ENCODE measurements at places on chromosomes 16 and 17. TPM values are rescaled to one million over a fixed set of nuclear protein-coding genes. Genes with fewer than 3 reads are reported as not detected.

GRCh38 chr16:15996432-15997109, 47.2 kb downstream of the ABCC1 start:
- no peak overlapping the region for H3K4me3 ChIP-seq
- no peaks in the 10 kb centered on the region for H3K36me3 ChIP-seq
- peaks cover 11% of the 10 kb centered on the region for H3K4me1 ChIP-seq

DNA sequence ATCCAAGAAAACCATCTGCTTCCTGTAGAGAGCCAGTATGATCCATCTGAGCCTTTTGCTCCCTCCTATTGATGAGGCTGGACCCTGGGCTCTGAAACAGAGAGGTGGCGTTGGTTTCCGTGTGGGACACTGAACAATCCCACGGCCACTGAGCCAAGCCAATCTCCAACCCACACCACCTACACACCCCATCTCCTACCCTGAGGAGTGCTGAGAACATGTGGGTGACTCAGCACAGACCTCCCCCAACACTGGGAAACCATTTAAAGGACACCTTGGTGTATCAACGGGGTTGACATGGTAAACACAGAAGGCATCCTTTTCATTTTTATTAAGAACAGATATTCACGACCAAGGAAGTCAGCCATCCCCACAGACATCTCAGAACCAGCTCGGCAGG, 332.1 kb downstream of the SLC39A11 start:
- H3K36me3 ChIP-seq = no peaks in the 10 kb centered on the region
- H3K27ac ChIP-seq = no peak overlapping the region
- H3K27me3 ChIP-seq = no peaks in the 10 kb centered on the region
- no peak overlapping the region for H3K4me3 ChIP-seq

GRCh38 chr17:17755715-17756114, 74.5 kb downstream of the RAI1 start:
- H3K4me3 ChIP-seq = no peak overlapping the region
- no peaks in the 10 kb centered on the region for H3K36me3 ChIP-seq
- no peak overlapping the region for H3K27ac ChIP-seq
- no peaks in the 10 kb centered on the region for H3K27me3 ChIP-seq
- H3K4me1 ChIP-seq = peaks cover 63% of the 10 kb centered on the region

DNA sequence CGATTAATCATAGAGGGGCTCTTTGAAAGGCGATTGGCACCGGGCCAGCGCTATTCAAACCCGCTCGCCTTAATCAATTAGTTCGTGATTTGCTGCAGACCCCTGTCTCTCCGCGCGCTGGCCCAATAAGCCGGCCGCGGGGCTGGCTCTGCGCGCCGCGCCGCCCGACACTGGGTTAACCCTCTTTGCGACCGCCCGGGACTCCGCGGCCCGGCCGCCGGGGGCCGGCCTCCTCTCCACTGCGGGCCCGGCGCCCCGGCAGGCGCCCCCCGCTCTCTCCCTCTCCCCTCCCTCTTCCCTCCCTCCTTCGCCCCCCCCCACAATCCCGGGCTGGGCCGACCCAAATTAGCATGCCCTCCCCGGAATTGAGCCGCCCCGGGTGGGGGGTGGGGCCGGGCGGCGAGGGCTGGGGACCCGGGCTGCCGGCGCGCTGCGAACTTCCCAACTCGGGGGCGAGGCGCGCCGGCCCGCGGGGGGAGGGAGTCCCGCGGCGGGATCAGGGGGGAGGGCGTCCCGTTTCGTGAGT, 428 bp upstream of the SALL1 start:
- H3K36me3 ChIP-seq = no peaks in the 10 kb centered on the region
- H3K4me3 ChIP-seq = no peak overlapping the region
- no peak for DNase-seq

DNA sequence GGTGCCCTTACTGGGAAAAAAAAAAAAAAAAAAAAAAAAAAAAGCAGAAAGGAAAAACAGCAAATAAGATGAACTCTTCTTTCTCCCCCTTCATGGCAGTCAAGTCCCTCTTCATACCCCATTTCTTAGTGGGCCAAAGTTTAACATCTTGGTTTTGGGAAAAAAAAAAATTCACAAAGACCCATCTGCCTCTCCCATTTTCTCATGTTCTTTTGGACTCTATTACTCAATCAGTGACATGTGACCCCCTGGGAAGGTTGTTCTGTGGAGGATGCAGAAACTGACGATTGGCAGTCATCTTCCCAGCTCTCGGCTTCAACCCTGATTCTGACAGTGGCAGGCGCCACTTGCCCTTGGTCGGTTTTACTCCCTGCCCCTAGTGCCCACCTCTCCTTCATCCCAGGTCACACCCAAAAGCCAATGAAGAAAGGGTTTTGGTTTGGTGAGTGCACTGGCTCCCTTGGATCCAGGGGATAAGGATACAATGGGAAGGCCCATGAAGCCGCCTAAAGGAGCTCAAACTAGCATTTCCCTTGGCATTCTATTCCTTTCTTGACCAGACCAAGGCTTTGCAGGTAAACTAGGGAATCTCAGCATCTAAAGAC, 60.7 kb upstream of the TBX2 start:
- H3K27ac ChIP-seq = no peak overlapping the region
- no peaks in the 10 kb centered on the region for H3K36me3 ChIP-seq
- no peaks in the 10 kb centered on the region for H3K27me3 ChIP-seq
- no peak for DNase-seq
- no peaks in the 10 kb centered on the region for H3K4me1 ChIP-seq
- H3K4me3 ChIP-seq = no peak overlapping the region

- no peaks in the 10 kb centered on the region for H3K36me3 ChIP-seq
- no peaks in the 10 kb centered on the region for H3K27me3 ChIP-seq
- H3K4me1 ChIP-seq = no peaks in the 10 kb centered on the region
- no peak overlapping the region for H3K4me3 ChIP-seq
Measured at GRCh38 chr16:84247844-84248243, 8.0 kb upstream of the KCNG4 start.

DNA sequence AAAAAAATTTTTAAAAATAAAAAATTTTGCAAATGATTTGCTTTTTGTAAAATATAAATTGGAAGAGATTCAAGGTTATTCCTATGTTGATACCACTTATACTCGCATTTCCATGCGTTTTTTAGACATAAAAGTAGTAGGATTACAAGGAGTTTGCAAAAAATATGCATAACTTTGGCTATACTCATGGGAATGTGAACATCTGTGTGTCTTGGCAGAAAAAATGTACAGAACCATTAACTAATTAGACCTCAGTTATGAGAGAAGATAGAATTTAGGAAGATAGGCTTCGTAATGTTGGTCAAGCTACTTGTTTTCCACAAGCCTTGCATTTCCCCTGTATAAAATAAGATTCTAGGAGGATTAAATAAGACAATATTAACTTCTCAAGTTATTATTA, 61.1 kb upstream of the VPS4A start:
- no peak overlapping the region for H3K4me3 ChIP-seq
- no peak for DNase-seq
- H3K36me3 ChIP-seq = peaks cover 5% of the 10 kb centered on the region
- no peak overlapping the region for H3K27ac ChIP-seq

DNA sequence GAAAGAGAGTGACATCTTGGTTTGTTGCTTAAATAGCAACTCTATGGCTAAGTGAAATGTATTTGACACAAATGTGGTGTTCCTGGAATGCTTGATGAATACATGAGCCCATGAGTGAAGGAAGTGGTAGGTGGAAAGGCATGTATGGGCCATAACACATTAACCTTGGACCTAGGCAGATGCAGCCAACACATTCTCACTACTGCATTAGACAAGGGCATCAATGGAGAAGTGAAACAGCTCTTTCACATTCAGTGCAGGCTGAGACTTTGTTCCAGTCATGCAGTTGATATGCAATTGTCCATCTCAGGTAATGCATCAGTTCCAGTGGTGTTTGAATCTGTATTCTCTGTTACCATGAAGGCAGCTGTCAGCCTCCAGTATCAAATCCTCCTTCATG, 133.6 kb downstream of the HS3ST3B1 start:
- no peak overlapping the region for H3K4me3 ChIP-seq
- H3K4me1 ChIP-seq = peaks cover 9% of the 10 kb centered on the region
- no peaks in the 10 kb centered on the region for H3K27me3 ChIP-seq
- H3K27ac ChIP-seq = no peak overlapping the region
- H3K36me3 ChIP-seq = no peaks in the 10 kb centered on the region

DNA sequence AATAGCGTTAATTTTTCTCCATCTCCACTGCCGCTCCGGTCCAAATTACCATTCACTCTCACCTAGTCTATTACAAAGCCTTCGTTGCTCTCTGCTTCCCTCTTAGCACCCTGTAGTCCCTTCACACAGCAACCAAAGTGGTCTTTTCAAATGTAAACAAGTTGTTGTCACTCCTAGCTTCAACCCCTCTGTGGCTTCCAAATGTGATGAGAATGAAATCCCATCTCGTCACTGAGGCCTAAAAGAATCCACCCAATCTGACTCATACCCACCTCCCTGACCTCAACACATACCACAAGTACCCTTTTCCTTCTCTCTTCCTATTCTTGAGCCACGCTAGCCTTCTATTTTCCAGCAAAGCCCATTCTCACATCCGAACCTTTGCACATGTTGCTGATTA, 2.2 kb upstream of the PELP1 start:
- H3K27ac ChIP-seq = no peak overlapping the region
- DNase-seq = no peak
- H3K4me3 ChIP-seq = no peak overlapping the region
- H3K36me3 ChIP-seq = no peaks in the 10 kb centered on the region

DNA sequence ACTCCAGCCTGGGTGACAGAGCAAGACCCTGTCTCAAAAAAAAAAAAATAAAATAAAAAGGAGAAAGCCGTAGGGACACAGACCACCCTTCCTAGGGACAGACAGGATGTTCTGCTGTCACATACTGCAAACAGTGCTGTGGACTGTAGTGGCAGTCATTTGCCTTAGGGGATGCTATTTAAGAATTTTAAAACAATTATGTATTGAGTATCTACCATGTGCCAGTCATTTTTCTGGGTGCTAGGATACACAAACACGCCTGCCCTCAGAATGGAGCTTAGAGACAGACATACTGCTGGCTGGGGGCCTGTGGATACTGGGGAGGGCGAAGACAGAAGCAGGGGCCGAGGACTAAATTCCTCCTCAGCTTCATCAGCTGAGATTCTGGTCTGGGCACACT, 45.5 kb downstream of the MRC2 start:
- no peak for DNase-seq
- no peak overlapping the region for H3K27ac ChIP-seq
- no peak overlapping the region for H3K4me3 ChIP-seq
- H3K36me3 ChIP-seq = no peaks in the 10 kb centered on the region
- H3K4me1 ChIP-seq = no peaks in the 10 kb centered on the region
- H3K27me3 ChIP-seq = no peaks in the 10 kb centered on the region

DNA sequence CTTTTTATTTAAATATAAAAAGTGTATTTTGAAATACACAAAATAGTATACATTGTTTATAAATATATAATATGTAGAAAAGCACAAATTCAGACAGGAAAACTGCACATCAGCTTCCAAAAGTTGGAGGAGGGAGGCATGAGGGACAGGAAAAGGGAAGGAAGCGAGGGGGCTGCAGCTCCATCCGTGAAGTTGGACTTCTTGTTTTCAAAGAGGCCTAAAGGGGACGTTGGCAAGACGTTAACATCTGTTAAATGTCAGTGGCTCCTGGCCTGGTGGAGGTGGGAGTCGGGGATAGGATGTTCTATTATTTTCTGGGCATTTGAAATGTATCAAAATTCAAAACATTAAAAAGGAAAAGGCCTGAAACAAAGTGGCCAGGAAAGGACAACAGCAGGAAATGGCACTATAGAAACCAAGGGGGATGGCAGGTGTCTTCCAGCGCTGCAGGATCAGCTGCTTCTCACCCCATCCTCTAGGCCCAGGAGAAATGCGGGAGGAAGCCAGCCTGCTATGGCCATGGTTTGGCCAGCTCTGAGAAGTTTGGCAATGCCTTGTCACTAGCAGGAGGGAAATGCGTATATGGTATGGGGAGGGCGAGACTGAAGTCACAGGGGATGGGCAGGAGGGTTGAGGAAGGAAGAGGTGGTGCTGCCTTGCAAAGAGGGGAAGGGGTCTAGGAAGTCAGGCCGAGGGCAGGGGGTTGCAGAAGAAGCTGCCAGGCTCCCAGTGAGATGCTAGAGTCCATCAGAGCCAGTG, 6.4 kb downstream of the CMTM2 start:
- H3K4me3 ChIP-seq = no peak overlapping the region
- DNase-seq = no peak
- H3K27me3 ChIP-seq = no peaks in the 10 kb centered on the region
- peaks cover 17% of the 10 kb centered on the region for H3K4me1 ChIP-seq

DNA sequence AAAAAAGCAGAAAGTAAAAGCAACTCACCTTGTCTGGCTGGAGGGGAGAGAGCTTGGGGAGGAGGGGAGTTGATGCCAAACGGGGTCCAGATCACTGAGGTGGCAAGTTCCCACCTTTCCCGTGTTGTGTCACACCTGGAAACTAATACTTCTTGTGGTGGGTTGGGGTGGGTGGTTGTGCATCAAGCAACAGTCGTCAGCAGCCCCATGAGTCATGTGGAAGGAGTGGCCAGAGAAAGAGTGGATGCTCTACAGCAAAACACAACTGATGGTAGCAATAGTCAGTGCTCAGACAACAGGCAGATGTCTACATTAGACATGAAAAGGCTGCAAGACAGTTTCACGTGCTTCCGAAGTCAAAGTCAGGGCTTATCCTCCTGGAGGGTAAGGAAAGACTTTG, 35.4 kb downstream of the ARSG start:
- no peaks in the 10 kb centered on the region for H3K36me3 ChIP-seq
- no peak overlapping the region for H3K27ac ChIP-seq
- H3K27me3 ChIP-seq = no peaks in the 10 kb centered on the region
- DNase-seq = no peak
- peaks cover 8% of the 10 kb centered on the region for H3K4me1 ChIP-seq
- H3K4me3 ChIP-seq = no peak overlapping the region

DNA sequence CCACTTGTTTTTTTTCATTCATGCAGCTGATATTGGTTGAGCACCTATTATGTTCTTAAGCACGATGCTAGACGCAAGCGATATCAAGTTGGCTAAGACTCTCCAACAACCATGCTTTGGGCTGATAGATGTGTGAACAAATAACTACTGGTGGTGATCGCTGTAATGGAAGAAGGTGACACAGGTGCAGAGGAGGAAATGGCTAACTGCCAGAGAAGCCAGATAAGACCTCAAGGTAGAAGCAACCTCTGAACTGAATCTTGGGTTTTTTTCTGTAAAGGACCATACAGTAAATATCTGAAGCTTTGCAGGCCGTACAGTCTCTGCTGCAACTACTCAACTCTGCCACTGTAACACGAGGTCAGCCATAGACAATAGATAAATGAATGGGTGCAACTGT, 97.9 kb downstream of the C17orf67 start:
- H3K27me3 ChIP-seq = no peaks in the 10 kb centered on the region
- H3K4me1 ChIP-seq = no peaks in the 10 kb centered on the region
- H3K27ac ChIP-seq = no peak overlapping the region
- no peak overlapping the region for H3K4me3 ChIP-seq
- DNase-seq = no peak

GRCh38 chr16:57134982-57135381, 42.6 kb downstream of the CPNE2 start:
- DNase-seq = peak; percentile 27
- H3K36me3 ChIP-seq = no peaks in the 10 kb centered on the region
- no peaks in the 10 kb centered on the region for H3K27me3 ChIP-seq
- H3K4me3 ChIP-seq = peak overlapping the region; percentile 78
- peak overlapping the region; percentile 60 for H3K27ac ChIP-seq

GRCh38 chr16:49457196-49457595, 83.6 kb downstream of the C16orf78 start:
- no peak overlapping the region for H3K27ac ChIP-seq
- H3K36me3 ChIP-seq = no peaks in the 10 kb centered on the region
- no peak overlapping the region for H3K4me3 ChIP-seq

The ECI1 gene
- 33.1 TPM for total RNA-seq

The GAS2L2 gene
- 0.07 TPM for total RNA-seq

The ALOX15B gene
- total RNA-seq = not detected

The CCL4 gene
- 1,703 TPM for total RNA-seq

The PSME3 gene
- 244 TPM for total RNA-seq

The SERPINF2 gene
- 0.33 TPM for total RNA-seq

The GNAO1 gene
- total RNA-seq = 2.5 TPM

The UMOD gene
- total RNA-seq = not detected

The CNOT1 gene
- total RNA-seq = 338 TPM

The LRRC46 gene
- 0.83 TPM for total RNA-seq

The AMDHD2 gene
- total RNA-seq = 34.1 TPM
